ENCODE measurements at places on chromosomes 1 and 21.

DNA sequence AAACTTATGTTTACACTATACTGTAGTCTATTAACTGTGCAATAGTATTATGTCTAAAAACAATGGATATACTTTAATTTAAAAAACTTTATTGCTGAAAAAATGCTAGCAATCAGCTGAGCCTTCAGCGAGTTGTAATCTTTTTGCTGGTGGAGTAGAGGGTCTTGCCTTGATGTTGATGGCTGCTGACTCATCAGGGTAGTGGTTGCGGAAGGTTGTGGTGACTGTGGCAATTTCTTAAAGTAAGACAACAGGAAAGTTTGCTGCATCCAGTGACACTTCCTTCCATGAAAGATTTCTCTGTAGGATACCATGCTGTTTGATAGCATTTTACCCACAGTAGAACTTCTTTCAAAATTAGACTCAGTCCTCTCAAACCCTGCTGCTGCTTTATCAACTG is 234.7 kb upstream of the CSF3R start:
- DNase-seq = no peak

GRCh38 chr1:52032785-52033131 is 852 bp downstream of the KTI12 start:
- peak; percentile 25 for DNase-seq

DNA sequence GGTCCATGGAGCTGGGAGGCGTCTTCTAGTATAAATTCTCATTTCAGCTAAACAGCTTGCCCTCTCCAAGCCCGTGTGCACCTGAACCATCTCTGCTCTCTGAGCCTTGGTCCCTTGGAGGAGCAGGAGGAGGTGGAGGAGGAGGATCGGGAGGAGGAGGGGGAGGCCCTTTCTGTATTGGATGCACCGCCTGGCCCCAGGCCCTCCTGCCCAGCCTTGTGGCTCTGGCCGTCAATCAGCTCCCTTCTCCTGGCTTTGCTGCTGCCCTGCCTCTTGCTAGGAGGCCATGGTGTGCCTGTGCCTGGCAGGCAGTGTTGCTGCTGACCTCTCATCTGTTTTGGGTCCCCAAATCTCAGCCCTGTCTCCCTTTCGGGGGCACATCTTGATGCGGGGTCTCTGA is 9.0 kb downstream of the COL18A1 start:
- DNase-seq = no peak

DNA sequence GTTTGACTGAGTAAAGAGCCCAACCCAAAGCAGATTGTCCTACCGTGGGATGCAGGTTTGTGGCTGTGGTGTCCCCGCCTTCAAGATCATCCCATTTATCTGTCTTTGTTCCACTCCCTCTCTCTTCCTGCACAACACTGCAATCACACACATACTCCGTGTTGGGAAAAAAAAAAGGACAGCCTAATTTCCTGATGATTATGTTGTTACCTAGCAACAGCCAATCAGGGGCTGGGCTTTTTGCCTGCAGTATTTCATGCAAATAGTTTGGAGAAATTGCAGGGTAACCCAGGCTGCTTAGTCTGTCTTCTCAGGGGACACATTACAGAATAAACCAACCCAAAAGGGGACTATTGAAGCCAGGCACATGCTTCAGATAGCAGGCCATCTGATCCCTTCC is 38.3 kb downstream of the PHC2 start:
- no peak for DNase-seq

DNA sequence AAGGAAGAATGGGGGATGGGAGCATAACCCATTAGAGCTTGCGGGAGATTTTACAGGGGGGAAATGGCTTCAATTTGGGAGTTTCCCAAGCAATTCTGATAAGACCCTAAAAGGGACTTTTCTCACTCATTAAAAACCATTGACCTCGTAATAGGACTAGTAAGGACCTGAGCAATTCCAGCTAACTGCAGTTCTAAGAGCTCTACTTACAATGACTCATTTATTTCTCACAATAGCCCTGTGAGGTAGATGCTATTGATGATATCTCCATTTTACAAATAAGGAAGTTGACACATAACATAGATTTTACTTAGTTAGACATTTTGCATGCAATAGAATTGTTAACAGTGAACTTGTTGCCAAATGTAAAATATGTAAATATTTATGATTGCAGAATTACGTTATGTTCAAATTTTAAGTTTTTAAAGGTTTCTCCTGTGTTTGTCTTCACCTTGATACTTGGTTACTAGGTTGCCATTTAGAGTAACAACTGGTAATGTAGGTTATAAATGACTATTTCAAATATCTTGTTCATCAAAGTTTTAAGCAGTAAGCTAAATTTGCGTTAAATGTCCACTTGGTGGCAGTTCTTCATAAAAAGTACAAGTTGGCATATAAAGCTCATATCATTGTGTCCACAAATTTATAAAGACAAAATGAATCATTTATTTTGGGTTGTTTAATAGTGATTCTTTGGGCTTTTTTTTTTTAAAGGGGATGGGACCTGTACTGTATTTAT is 182.0 kb downstream of the PLA2G4A start:
- DNase-seq = no peak

DNA sequence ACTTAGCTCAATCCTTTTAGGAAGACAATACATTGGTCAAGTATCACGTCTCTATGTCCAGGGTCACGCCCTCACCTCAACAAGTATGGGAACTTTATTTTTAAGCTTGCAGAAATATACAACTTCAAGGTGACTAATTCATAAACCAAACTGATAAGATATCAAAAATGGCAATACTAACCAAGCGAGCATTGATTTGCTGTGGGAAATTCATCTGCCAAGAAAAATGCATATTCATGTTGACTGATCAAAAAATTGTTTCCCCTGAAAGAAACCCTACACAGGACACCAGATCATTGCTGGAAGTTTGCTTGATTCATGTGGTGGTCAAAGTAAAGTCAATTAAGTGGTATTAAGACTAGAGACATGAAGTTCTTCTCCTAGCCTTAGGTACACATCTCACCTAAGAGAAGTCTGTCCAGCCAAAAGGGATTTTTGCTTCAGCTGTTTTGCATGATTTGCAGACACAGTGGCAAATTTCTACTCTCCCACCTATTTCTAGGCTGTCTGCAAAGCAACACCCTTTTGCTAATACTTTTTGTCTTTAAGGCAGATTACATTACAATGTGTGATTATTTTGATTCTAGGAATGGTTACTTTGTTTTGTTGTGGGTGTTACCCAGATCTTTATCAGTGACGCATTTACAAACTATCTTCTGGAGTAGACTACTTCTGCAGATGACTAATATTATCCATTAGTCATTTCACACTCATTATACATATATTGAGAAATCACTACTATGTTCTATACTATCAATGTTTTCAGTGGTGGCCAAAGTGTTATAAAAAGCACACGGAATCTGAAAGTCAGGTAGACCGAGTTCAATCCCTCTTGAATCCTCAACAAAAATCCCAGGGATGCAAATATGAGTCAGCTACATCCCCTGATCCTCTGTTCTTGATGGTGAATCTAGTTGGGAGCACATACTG is 12.4 kb downstream of the SAMSN1 start:
- DNase-seq = no peak

DNA sequence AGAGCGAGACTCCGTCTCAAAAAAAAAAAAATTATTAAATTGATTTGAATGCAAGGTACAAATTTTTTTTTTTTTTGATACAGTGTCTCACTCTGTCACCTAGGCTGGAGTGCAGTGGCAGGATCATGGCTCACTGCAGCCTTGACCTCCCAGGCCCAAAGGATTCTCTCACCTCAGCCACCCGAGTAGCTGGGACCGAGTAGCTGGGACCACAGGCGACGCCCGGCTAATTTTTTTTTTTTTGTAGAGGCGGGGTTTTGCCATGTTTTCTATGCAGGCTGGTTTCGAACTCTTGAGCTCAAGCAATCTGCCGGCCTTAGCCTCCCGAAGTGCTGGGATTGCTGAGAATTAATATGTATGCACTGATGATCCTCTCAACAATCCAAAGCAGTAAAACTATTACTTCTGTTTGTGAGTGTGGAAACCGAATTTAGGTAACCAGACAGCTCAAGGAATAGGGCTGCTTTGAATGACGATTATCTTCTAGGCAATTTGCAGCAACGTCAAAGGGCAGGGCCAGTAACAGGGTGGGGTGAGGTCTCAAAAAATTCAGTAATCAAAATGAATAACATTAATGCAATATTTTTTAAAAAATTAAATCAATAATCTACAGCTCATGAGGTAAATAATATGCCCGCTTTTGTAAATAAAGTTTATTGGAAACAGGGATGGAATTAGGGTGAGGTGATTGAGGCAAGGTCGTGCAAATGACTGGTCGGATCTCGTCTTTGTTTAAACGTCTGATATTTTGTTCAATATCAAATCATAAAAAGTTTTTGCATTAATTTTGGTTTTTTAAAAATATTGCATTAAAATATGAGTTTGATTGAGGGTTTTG is 1.2 kb downstream of the CLSPN start:
- no peak for DNase-seq

DNA sequence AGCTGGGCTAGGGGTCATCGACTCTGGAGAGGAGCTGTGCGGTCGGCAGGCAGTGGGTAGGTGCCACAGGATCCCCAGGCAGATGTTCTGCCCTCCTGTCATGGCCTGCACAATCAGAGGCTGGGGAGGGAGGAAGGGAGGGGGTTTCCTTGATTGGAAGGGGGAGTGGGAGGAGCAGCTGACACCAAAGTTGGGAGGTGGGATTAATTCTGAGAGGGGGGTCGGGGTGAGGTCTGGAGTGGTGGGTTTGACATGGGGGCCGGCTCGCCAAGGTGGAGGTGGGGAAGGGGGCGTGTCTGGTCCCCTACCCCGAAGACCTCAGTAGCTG is 651 bp upstream of the HPCA start:
- DNase-seq = no peak

DNA sequence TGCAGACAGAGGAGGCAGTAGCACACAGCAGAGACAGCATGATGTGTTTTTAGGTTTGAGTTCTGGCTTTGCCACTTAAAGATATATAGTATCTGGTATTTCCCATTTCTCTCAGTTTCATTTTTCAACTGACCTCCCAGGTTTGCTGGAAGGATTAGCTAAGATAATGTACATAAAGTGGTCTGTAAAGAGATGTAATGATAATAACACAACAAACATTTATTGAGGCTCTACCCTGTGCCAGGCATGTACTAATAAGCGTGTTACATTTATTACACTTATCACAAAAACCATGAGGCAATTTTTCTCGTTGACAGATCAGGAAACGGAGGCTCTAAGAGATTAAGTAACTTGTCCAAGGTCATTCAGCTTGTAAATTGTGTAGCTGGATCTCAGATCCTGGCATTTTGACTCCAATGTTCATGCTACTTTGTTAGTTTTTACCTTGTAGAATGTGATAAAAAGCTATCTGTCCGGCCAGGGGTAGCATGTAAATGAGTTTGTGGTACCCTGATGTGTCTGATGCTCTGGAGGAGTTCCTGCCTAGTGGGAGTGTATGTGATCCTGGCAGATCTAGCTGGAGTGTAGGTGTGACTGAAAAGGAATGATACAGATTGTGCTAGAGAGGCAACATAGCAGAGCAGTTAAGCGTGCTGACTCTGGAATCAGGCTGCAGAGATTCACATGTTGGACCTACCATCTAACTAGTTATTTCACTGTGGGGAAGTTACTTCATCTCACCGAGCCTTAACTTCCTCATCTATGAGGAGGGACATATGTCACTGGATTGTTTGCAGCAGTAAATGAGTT is 146.6 kb downstream of the VPS13D start:
- no peak for DNase-seq

GRCh38 chr1:151992303-151993083 is 1.2 kb downstream of the S100A10 start:
- DNase-seq = peak; percentile 82

DNA sequence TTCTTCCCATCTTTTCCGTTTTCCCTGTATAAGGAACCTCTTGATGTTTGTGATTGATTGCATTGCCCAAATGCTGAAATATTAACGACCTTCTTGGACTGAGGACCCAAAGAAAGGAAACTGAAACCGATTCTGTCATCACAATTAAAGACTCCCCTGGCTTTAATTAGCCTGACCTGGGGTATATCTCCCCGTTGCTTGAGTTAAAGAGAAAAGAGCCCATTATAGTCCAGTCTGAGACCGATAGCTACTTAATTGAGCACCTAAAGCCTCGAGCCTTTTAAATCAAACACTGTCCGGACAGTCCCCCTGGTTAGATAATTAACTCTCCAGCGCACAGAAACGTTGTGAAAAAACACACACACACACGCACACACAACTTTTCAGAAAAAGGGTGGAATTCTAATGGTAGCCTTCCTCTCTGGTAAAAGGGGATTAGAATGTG is 8.0 kb downstream of the LMO4 start:
- no peak for DNase-seq

- DNase-seq = no peak
These were observed 18.6 kb downstream of the NDUFS5 start for GRCh38 chr1:39044762-39045161.

All from prostate gland (tissue), 2 donors.